ENCODE measurements at places on chromosomes 1 and 21. TPM values are rescaled to one million over a fixed set of nuclear protein-coding genes. Genes with fewer than 3 reads are reported as not detected.

Gene FMO1
- total RNA-seq, result under 0.01 TPM

Gene AKT3
- total RNA-seq, result 38.0 TPM

Gene MEX3A
- total RNA-seq, result 1.9 TPM

Gene CYP4B1
- total RNA-seq, result not detected

Gene CYP4A11
- total RNA-seq, result not detected

Gene NMNAT2
- total RNA-seq, result 1.3 TPM

Gene TRIM63
- not detected for total RNA-seq

Gene LEFTY1
- total RNA-seq, result not detected

Gene BTBD19
- total RNA-seq, result 13.0 TPM

Gene MROH7
- total RNA-seq, result under 0.01 TPM

Gene AGO1
- 16.4 TPM for total RNA-seq

Gene FLG
- total RNA-seq, result not detected

Gene KCNK1
- 2.6 TPM for total RNA-seq

Gene DISP1
- total RNA-seq, result 3.5 TPM

Gene FAM177B
- not detected for total RNA-seq

Gene SELL
- total RNA-seq, result not detected

Gene TMEM200B
- total RNA-seq, result 14.8 TPM

Gene CYYR1
- not detected for total RNA-seq

Gene JAM2
- under 0.01 TPM for total RNA-seq

All from fibroblast of villous mesenchyme (primary cell).